Stimulated activated CD4-positive, alpha-beta T cell treated with anti-CD3 and anti-CD28 coated beads, TNF-alpha, amount 100 ng/mL, for 24 hours (primary cell): ENCODE measurements at places on chromosomes 4 and X.

DNA sequence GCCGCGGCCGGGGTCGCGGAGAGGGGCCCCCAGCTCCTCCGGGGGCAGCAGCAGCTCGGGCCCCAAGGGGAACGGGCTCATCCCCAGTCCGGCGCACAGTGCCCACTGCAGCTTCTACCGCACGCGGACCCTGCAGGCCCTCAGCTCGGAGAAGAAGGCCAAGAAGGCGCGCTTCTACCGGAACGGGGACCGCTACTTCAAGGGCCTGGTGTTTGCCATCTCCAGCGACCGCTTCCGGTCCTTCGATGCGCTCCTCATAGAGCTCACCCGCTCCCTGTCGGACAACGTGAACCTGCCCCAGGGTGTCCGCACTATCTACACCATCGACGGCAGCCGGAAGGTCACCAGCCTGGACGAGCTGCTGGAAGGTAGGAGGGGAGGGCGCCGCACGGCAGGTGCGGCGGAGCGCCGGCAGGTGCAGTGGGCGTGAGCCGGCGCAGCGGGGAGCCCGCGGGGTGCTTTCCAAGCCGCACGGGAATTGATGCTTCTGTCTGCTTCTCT, 886 bp downstream of the DCLK2 start:
- DNase-seq, result no peak

DNA sequence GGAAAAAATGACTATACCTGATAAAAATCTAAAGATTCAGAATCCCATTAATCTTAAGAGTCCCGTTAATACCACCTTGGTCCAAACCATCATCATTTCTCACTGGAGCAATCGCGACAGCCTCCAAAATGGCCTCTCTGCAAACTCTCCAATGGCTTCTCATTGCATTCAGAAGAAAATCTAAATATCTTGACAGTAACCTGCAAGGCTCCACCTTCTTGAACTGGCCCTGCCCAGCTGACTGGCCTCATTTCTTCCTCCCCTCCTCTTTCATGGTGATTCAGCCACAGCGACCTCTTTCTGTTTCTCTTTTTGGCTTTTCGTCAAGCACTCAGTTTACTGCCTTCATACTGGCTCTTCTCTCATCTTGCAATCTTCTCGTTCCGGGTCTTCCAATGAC, 56.2 kb upstream of the GPRIN3 start:
- no peak for DNase-seq

GRCh38 chrX:24870143-24870542, 145.6 kb downstream of the ARX start:
- no peak for DNase-seq

DNA sequence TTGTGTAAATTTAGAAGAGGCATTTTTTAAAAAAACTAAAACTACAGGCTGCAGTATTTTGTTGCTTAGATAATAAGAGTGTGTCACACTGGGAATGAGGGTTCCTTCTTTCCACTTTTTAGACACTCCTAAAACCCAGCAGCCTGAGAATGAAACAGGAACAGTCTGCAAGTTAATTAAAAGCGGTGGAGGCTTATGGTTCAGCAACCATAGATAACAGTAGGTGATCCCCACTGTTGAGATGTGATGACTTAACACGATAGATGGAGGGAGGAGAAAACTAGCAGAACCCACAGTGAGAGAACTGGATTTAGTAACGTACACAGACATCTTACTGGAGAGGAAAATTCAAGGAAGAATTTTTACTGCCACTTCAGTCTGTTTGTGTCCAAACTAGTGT, 767.3 kb downstream of the C4orf33 start:
- DNase-seq, result no peak

DNA sequence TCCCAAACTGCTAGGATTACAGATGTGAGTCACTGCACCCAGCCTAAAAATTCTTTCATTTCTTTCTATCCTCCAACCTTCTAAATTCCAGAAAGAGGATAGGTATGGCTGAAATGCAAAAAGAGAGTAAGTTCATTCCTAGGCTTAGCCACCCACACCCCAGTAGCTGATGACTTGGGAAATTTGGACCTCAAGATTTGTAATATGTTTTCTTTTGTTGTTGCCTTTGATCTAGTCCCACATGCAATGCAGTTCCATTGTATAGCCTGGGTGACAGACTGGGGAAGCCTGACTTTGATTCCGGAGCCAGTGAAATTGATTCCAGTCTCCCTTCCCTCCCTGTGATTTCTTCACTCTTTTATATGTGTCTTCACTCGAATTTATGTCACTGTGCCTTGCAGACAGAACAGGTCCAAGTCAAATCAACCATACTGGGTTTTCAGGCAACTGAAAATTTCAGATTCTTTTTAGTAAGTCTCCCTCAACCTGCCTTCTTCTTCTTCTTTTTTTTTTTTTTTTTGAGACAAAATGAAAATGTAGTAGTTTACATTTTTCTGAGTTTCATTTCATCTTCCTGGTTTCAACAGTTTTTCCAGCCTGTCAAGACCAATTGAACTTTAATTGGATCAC, 176.2 kb upstream of the RBPJ start:
- DNase-seq, result no peak

DNA sequence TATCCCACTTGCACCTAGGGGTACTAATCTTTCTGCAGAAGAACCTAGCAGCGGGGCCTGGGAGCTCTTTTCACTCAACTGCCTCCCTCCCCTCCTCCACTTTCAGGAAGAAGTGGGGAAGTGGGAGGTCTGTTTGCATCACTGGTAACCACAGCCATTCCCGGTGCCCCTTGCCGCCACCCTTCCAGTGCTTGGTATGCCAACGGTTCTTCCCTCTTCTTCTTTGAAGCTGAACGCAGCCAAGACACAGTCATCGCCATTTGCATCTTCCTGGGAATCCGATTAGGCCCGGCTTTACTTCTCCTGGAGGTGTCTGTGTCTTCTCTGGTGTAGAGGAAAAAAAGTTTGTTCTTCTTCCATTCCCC, 47.2 kb upstream of the RBPJ start:
- DNase-seq, result no peak

DNA sequence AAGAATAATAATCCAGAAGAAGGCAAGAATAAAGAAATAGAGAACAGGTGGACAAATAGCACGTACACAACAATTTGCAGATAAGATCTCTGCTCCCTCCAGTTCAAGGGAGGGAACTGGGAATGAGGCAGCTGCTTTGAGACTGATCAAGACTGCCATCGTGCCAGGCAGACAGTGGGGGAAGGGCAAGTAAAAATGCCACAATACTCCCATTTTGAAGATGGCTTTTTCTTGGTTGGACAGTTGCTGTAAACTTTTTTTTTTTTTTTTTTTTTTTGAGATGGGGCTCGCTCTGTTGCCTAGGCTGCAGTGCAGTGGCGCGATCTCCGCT, 17.2 kb downstream of the USP11 start:
- DNase-seq, result no peak

DNA sequence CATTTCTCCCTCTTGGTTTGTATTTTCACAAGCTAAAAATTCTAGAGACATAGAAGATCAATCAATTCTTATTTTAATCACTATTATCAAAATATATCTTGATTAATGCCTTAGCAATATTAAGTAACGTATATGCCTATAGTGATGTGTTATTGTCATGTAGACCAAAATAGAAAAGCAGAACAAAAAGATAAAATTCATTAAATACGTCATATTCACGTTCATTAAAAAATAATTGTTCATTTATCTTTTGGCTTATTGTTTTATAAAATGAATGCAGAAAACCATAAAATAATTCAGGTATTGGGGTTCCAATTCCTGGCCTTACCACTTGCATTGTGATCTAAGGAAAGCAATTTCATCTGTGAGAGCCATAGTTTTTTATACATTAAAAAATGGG, 72.2 kb downstream of the AMELX start:
- DNase-seq, result no peak

DNA sequence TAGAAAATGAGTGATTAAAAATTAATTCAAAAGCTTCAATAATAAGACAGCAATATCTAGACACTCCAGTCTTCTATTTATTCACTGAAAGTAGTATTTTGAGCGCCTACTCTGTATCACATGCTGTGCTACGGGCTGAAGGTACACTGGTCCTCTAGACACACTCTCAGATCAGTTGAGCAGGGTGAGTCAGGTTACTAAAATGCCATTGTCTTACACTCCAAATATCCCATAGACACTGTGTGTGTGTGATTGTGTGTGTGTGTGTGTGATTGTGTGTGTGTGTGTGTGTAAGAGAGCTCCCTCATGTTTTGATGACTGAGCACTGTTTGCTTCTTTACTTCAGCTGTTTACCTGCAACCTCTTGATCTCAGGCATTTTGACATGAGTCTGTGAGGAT, 342.8 kb upstream of the BOD1L1 start:
- no peak for DNase-seq

GRCh38 chr4:8514391-8514790, 65.8 kb upstream of the GPR78 start:
- DNase-seq, result no peak

- DNase-seq, result no peak
Observed at GRCh38 chrX:74318672-74319071, 14.7 kb downstream of the ZCCHC13 start.

- DNase-seq, result no peak
Observed at GRCh38 chr4:129994715-129995114, 898.8 kb downstream of the C4orf33 start.
